Kidney (tissue), 22 donors: ENCODE measurements at places on chromosomes 6 and 20. TPM values are rescaled to one million over a fixed set of nuclear protein-coding genes. Genes with fewer than 3 reads are reported as not detected.

GRCh38 chr20:52047811-52048764 is 143.5 kb downstream of the ZFP64 start:
- no peak for DNase-seq

GRCh38 chr6:53312355-53312754 is 36.4 kb downstream of the ELOVL5 start:
- no peak for DNase-seq

DNA sequence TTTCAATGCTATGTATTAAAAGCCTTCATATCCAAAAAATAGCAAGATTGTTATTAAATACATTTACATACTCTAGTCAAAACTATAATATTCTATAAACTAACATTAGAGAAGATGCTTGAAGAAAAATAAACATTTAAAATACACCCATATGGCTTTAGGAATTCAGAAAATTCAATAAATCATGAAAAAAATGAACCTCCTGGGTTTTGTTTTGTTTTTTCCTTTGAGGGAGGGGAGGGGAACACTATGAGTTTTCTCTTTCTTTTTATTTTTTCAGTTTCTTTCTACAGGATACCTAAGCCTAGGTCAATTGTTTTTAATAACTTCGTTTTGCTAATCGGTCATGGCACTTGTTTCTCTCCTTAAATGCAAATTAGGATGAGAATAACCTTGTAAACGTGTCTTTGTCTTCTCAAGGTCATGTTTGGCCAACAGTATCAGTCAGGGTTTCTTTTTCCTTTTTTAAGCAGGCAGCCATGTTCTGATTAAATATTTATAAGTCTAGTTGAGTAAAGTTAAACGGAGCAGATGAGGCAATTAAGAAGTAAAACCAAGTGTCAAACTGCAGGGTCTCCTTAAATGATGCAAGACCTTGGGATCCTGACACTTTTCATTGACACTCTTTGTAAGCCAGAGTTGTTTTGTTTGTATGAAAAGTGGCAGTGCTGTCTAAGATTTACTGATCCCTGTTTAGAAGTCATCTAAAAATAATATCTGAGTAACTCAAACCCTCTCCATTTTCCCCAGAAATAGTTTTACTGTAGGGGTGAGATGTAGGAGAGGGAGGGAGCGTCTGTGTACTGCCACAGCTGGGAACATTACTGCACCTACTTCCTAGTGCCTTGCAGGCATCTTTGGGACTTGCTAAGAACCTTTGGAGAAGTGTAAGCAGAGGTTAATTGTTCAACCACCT is 392.3 kb downstream of the PLCB1 start:
- peak; percentile 28 for DNase-seq

DNA sequence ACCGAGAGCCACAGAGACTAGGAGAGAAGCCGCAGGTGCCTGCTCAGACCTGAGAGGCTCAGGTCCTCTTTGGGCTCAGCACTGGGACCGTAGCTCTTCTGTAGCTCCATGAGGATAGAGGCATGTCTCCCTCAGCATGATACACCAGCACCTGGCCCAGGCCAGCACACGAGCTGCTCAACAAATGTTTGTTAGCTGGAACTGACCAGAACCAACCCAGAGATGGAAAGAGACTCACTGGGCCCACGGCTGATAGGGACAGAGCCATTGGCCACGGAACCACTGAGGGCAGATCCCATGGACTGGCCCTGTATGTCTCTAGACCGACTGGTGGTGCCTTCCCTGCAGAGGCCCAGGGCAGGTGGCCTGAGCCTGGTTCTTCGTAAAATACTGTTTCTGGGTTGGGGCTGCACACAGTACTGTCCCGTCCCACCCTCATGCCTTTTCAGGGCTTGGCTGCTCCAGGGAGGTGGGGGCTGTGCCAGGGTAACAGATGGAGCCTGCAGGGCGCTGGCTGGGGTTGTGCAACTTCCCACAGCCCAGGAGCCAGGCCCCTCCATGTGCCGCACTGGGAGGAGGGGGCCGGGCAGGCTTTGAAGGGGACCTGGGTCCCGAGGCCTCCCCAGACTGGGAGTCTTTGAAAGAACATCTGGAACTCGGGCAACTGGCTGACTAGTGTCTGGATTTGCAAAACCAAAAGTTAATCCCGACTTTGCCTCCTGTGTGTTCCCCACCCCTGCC is 5.2 kb downstream of the C20orf204 start:
- DNase-seq: no peak

DNA sequence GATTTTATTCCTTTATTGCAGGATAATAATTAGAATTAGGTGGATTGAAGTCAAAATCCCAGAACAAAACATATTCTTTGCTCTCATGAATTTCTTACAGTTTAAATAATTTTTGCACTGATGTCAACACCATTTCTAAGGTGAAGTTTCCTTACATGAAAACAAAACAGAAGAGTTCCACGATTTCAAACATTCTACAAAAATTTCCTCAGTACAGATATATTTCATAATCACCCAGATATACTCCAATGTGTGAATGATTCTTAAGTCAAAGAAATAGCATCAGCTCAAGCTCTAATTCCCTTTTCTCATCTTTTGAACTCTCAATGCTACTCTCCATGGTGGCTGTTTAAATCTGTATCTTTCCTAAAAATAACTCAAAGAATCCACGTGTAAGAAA is 39.5 kb upstream of the THBS2 start:
- no peak for DNase-seq

GRCh38 chr6:80331522-80331921 is 225.1 kb downstream of the BCKDHB start:
- no peak for DNase-seq

GRCh38 chr20:10848810-10849370 is 175.1 kb upstream of the JAG1 start:
- no peak for DNase-seq

GRCh38 chr20:41245086-41245707 is 72.3 kb downstream of the ZHX3 start:
- no peak for DNase-seq

DNA sequence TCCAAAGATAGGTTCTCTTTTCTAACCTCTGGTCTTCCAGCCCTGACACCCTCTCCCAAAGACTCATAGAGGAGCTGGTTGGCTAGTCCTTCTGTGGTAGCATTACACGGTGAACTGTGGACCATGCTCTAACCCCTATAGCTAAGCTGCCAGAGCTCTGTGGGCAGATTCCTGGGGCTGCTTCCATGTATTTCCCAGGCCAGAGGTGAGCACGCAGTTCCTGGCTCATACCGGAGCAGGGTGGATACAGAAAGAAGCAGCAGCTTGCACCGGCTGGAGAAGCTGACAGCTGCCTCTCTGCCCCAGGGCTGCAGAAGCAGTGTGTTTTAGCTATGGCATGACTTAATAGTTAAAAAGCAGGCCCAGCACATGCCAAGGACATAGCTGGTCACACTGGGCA is 84.1 kb upstream of the FOXP4 start:
- no peak for DNase-seq

GRCh38 chr6:107083047-107083768 is 32.1 kb downstream of the BEND3 start:
- DNase-seq: no peak

- DNase-seq: no peak
Observed at GRCh38 chr6:75126518-75126917, 79.3 kb downstream of the COL12A1 start.

DNA sequence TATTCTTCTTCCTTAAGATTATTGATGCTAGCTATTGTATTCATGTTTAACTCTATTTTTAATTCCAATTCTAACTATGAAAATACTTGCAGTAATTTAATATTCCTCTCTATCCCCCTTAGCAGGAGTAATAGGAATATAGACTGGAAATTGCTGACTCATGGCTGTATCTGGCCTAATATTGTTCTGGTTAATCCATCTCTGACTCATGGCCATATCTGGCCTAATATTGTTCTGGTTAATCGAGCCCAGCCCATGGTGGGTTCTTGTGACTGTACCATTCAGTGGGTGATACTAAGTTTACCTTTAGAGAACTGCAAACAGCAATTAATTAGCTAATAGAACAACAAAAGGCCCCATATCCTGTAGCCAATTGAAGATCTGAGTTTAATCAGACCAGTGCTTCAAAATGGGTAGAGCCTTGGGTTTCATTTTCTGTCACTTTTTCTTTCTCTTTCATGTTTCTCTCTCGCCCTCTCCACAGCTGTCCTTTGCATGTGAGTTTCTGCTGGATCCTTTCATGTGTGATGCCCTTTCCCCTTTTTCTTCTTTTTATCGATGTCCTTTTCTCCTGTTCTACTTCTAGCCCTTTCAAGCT is 50.6 kb downstream of the SLC22A3 start:
- DNase-seq: no peak

DNA sequence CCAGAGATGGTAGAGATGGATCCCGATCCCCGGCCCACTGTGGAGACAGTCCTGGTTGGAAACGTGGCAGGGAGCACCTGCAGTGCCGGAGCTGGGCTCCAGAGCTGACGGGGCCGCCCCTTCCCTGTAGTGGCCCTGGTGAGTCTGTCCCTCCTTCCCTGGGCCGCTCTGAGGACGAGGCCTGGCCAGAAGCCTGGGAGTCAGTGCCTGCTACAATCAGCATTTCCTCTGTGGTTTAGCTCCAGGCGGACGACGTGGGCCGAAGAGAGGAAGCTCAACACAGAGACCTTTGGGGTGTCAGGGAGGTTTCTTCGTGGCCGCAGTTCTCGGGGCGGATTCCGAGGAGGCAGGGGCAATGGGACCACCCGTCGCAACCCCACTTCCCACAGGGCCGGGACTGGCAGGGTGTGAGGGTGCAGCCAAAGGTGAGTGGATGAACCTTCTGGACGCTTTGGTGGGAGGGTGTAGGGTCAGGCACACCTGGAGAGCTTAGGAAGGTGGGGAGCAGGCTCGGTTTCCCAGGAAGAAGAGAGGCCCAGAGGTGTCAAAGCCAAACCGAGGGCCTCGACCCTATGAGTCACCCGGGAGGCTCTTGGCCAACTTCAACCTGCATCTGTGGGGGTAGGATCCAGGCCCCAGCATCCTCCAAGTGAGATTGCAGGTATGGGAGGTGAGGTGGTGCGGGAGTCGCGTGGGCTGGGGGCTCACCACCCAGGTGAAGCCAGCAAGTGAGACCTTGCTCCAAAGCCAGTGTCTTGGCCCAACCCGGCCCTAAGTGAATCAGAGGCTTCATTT is 9.9 kb downstream of the PSMA7 start:
- no peak for DNase-seq

The ATP9A gene
- total RNA-seq: 40.2 TPM

The UBD gene
- total RNA-seq: 33.5 TPM

The ENPP4 gene
- total RNA-seq: 28.8 TPM

The CLVS2 gene
- not detected for total RNA-seq

The NKAPL gene
- total RNA-seq: 1.2 TPM

The C20orf204 gene
- 2.4 TPM for total RNA-seq

The CEP250 gene
- 25.2 TPM for total RNA-seq

The NHSL1 gene
- 31.4 TPM for total RNA-seq
